ENCODE measurements at places on chromosomes 13 and 19. TPM values are rescaled to one million over a fixed set of nuclear protein-coding genes. Genes with fewer than 3 reads are reported as not detected.

- peaks cover 10% of the 10 kb centered on the region for H3K36me3 ChIP-seq
- H3K4me1 ChIP-seq, result peaks cover 35% of the 10 kb centered on the region
- no peak for DNase-seq
- peak within 1 kb of the TSS; percentile 90 for H3K27ac ChIP-seq
- peak within 1 kb of the TSS; percentile 89 for H3K4me3 ChIP-seq
These were observed at the start of gene TLE5 for GRCh38 chr19:3062165-3063105. Gene TLE5 (minus strand): TSS chr19:3062495. CDS start chr19:3062200, 295 bp downstream.

DNA sequence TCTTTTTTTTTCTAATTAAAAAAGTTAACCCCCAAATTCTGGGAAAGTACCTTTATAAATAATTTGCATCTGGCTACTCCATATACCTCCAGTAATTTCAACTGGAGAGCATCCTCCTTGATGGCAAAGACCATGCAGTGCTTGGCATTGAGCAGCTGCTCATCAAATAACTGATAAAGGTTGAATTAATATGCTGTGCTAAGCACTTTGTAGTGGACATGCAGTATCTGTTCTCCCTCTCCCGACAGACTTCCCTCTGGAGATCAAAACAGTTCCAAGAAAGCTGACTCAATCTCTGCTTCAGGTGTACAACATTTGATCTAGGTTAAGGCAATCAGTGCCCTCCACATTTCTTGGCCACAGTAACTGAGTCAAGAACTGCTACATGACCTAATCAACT lies 3.3 kb downstream of the SPRYD7 start:
- no peak for DNase-seq
- H3K36me3 ChIP-seq, result no peaks in the 10 kb centered on the region
- H3K4me1 ChIP-seq, result peaks cover 4% of the 10 kb centered on the region
- H3K27ac ChIP-seq, result no peak overlapping the region
- H3K4me3 ChIP-seq, result no peak overlapping the region

DNA sequence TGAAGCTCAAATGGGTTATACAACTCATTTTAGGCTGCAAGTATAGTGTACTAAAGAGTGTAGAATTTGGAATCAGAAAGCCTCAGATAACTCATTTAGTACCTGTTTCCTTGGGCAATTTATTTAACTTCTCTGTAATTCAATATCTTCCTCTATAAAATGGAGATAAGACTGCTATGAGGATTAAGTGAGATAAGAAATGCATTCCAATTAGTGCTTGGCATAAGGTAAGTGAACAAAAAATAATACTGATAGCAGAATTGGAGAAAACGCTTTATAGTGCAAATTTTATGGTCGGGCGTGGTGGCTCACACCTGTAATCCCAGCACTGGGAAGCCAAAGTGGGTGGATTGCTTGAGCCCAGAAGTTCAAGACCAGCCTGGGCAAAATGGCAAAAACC lies 25.0 kb downstream of the DACH1 start:
- peaks cover 4% of the 10 kb centered on the region for H3K4me1 ChIP-seq
- no peak overlapping the region for H3K27ac ChIP-seq
- no peak overlapping the region for H3K4me3 ChIP-seq
- H3K36me3 ChIP-seq, result peaks cover 13% of the 10 kb centered on the region

DNA sequence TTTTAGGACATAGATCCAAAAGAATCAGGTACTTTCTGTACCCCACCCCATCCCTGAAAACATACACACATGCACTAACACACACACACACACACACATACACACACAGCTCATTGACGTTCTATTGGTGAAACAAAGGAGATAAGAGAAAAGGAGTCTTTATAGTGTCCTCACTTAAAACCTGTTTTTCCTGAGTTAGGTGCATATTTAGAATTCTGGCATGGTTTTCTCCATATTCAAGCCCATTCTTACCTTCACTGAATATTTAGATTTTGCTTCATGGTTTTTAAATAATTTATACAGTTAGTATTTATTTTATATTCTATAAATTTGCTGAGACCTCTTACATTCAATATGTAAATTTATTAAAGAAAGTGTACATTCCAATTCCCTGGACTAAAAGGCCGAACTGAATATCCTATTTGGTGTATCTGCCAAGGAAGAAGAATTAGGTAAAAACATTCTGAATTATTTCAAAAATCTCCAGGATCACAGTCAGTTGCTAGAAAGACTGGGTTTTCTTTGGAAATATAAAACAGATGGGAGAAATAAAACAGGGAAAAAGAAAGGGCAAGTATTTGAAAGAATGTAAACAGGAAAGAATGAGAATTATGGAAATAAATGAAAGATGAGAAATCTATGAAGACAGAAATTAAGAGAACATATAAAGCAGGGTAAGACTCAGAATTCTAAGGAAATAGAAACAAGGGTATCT lies 556.2 kb downstream of the KCTD12 start:
- H3K27ac ChIP-seq, result no peak overlapping the region
- H3K4me3 ChIP-seq, result no peak overlapping the region
- no peak for DNase-seq
- H3K36me3 ChIP-seq, result no peaks in the 10 kb centered on the region

DNA sequence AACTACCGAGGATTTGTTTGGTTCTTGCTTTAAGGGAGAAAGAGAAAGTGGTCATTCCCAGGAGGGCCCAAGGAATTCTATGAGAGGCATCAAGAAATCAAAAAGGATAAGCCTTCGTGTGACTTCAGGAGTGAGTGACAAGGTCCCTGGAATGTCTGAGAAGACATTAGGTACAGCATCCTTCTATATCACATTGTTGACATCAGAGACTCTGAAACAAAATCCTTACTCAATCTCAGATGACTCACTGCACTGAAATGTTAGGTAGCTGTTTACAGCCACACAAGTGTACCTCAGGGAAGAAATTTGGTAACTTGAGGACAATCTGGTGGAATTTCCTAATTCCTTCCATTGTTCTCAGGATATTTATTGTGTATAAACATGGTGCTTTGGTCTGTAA lies 7.9 kb upstream of the LGALS14 start:
- no peak for DNase-seq
- no peaks in the 10 kb centered on the region for H3K36me3 ChIP-seq
- H3K4me3 ChIP-seq, result no peak overlapping the region
- peaks cover 48% of the 10 kb centered on the region for H3K27me3 ChIP-seq
- no peaks in the 10 kb centered on the region for H3K4me1 ChIP-seq

DNA sequence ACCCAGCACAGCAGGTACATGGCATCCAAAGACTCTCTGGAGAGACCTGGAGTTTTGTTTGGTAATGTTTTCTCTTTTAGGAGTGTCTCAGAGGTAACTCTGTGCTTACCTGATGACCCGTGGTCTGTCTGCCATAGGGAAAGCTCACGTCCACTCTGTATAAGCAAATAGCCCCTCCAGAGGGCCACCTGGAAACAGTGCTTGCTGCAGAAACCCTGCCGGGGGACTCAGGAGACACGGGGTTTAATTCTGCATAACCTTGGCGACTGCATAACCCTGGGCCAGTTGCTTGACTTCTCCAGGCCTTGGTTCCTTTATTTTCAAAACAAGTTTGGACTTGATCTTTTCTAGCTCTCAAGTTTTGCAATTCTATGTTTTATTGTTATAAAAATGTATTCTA lies 187.2 kb upstream of the SOX1 start:
- no peaks in the 10 kb centered on the region for H3K4me1 ChIP-seq
- DNase-seq, result no peak
- H3K27ac ChIP-seq, result no peak overlapping the region
- no peak overlapping the region for H3K4me3 ChIP-seq
- H3K27me3 ChIP-seq, result peaks cover 40% of the 10 kb centered on the region
- H3K36me3 ChIP-seq, result no peaks in the 10 kb centered on the region

DNA sequence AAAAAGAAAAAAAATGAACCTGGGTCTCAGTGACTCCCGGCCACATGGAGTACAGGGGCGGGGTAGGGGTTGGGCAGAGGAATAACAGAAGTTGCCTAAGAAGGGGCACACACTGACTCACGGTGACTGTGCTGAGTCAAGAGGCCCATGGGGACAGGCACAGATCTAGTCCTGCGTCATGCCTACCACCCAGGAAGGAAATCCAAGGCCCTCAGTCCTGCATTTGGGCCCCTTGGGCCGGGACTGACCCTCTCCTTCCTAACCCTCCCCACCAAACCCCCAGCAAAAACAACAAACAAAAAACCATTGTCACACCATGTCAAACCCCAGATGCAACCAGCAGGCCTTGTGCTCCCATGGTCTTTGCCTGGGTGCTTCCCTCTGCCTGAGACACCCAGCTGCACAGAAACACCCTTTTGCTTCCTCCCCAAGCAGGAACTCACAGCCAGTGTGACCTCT lies 9.6 kb upstream of the NOTCH3 start:
- DNase-seq, result no peak
- no peak overlapping the region for H3K4me3 ChIP-seq
- peak overlapping the region; percentile 85 for H3K27ac ChIP-seq
- H3K4me1 ChIP-seq, result no peaks in the 10 kb centered on the region
- H3K36me3 ChIP-seq, result no peaks in the 10 kb centered on the region
- no peaks in the 10 kb centered on the region for H3K27me3 ChIP-seq

- H3K4me3 ChIP-seq, result peak overlapping the region; percentile 95
- H3K27me3 ChIP-seq, result no peaks in the 10 kb centered on the region
- H3K36me3 ChIP-seq, result no peaks in the 10 kb centered on the region
- DNase-seq, result no peak
These were observed 3.5 kb downstream of the C19orf67 start for GRCh38 chr19:14081797-14082674.

DNA sequence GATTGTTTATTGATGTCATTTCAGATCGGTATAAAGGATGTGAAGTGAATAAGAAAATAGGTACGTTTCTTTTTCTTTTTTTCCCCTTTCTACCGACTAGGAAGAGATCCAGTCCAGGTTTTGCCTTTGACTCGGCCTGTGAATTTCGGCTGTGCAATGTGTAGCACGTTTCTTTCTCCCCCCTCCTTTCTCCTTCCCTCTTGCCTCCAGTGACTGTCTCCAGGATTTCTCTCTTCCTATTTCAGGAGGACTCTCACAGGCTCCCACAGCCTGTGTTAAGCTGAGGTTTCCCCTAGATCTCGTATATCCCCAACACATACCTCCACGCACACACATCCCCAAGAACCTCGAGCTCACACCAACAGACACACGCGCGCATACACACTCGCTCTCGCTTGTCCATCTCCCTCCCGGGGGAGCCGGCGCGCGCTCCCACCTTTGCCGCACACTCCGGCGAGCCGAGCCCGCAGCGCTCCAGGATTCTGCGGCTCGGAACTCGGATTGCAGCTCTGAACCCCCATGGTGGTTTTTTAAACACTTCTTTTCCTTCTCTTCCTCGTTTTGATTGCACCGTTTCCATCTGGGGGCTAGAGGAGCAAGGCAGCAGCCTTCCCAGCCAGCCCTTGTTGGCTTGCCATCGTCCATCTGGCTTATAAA lies at the start of gene GPC6:
Gene GPC6 (plus strand): TSS at position 185 of the 657 bp plus-strand sequence.
- peak within 1 kb of the TSS; percentile 99 for H3K4me3 ChIP-seq
- H3K27ac ChIP-seq, result peak within 1 kb of the TSS; percentile 86
- H3K4me1 ChIP-seq, result peaks cover 29% of the 10 kb centered on the region
- DNase-seq, result no peak

GRCh38 chr19:56538761-56539263 lies at the start of gene ZFP28:
Gene ZFP28 (plus strand): TSS chr19:56538948. CDS start chr19:56539019, 71 bp downstream.
- peak within 1 kb of the TSS; percentile 95 for H3K4me3 ChIP-seq
- H3K4me1 ChIP-seq, result no peaks in the 10 kb centered on the region
- H3K36me3 ChIP-seq, result peaks cover 30% of the 10 kb centered on the region
- peak; percentile 75 for DNase-seq

DNA sequence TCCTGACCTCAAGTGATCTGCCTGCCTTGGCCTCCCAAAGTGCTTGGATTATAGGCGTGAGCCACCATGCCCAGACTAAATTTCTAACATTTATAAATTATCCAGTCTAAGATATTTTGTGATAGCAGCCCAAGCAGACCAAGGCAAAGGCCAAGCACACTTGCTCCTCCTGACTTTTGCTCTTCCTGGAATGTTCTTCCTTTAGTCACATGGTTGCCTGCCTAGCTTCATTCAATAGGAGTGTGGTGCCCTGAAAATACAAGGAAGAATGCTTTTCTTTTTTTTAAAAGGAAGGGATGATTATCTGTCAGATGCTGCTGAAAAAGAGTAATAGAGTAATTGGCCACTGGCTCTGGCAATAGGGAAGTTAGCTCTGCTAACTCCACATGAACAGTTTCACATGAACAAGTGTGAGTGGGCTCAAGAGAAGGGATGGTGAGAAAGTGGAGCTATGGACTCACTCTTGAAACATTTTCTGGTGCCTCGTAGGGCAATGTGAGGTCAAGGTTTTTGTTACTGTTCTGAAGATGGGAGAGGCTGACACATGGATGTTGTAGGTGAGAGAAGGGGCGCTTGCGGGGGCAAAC lies 47.1 kb downstream of the USPL1 start:
- H3K27me3 ChIP-seq, result no peaks in the 10 kb centered on the region
- H3K27ac ChIP-seq, result no peak overlapping the region
- DNase-seq, result no peak
- H3K36me3 ChIP-seq, result peaks cover 3% of the 10 kb centered on the region

- H3K4me1 ChIP-seq, result peaks cover 13% of the 10 kb centered on the region
- peak overlapping the region; percentile 74 for H3K27ac ChIP-seq
- H3K36me3 ChIP-seq, result no peaks in the 10 kb centered on the region
- H3K4me3 ChIP-seq, result peak overlapping the region; percentile 75
These were observed 2.6 kb upstream of the WIZ start for GRCh38 chr19:15452111-15453047.

- no peak for DNase-seq
- no peak overlapping the region for H3K27ac ChIP-seq
- H3K4me1 ChIP-seq, result no peaks in the 10 kb centered on the region
- H3K27me3 ChIP-seq, result peaks cover 14% of the 10 kb centered on the region
- no peaks in the 10 kb centered on the region for H3K36me3 ChIP-seq
These were observed 4.2 kb downstream of the TMEM150B start for GRCh38 chr19:55320844-55321419.

GRCh38 chr13:40813667-40814454 lies 24.4 kb downstream of the SLC25A15 start:
- H3K36me3 ChIP-seq, result peaks cover 42% of the 10 kb centered on the region
- H3K4me3 ChIP-seq, result no peak overlapping the region
- no peak for DNase-seq
- no peak overlapping the region for H3K27ac ChIP-seq

DNA sequence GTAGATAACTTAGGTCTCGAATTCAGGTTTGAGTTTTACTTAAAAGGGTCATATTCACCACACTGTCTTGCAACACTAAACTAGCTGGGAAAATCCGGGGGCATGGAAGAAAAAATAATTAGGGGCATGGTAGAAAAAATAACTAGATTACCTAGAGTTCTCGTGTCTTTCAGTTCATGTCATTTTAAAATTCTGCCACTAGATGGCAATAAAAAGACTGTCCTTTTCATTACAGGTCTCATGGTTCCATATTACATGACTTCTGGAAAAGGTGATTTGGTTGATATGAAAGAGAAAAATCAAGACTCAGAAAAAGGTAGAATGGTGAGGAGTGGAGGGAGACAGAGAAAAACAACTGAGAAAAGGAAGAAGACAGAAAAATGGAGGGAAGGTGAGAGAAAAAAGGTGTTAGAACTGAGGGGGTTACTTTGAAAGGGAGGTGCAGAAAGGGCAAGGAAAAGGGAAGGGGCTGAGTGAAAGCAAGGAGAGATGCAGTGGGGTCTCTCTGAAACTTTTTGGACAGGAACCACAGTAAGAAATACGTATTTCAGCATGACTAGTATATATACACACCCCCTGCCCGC lies 299.0 kb downstream of the KLF12 start:
- H3K36me3 ChIP-seq, result peaks cover 4% of the 10 kb centered on the region
- H3K27ac ChIP-seq, result no peak overlapping the region
- no peak for DNase-seq
- peaks cover 11% of the 10 kb centered on the region for H3K4me1 ChIP-seq

GRCh38 chr19:44587963-44588770 lies 25.2 kb upstream of the IGSF23 start:
- no peaks in the 10 kb centered on the region for H3K36me3 ChIP-seq
- no peak for DNase-seq
- H3K27me3 ChIP-seq, result no peaks in the 10 kb centered on the region
- H3K27ac ChIP-seq, result peak overlapping the region; percentile 87
- no peak overlapping the region for H3K4me3 ChIP-seq

The ATP8B3 gene
- total RNA-seq, result 0.48 TPM

The ACP7 gene
- 0.29 TPM for total RNA-seq

The GZMM gene
- total RNA-seq, result 0.34 TPM

The KLK3 gene
- not detected for total RNA-seq

The IZUMO1 gene
- total RNA-seq, result 2.2 TPM
